ENCODE measurements at places on chromosomes 4 and X.

DNA sequence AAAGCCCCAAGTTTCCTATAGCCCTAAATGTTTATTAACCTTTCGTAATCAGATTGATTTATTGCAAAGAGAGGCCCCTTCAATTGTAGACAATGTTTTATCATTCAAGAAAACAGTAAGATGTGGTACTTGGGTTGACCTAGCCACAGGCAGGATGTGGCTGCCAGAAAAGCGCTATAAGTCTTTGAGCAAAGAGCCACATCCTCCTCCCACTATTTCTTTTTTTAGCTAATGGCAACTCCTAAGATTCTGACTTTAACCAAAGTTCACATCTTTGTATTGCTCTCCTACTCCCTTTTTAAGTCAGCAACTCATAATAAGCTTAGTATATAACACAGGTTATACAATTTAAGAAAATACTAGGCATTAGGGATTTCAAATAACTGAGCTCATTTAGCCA lies 70.7 kb upstream of the PPP3CA start:
- peak; percentile 39 for DNase-seq

DNA sequence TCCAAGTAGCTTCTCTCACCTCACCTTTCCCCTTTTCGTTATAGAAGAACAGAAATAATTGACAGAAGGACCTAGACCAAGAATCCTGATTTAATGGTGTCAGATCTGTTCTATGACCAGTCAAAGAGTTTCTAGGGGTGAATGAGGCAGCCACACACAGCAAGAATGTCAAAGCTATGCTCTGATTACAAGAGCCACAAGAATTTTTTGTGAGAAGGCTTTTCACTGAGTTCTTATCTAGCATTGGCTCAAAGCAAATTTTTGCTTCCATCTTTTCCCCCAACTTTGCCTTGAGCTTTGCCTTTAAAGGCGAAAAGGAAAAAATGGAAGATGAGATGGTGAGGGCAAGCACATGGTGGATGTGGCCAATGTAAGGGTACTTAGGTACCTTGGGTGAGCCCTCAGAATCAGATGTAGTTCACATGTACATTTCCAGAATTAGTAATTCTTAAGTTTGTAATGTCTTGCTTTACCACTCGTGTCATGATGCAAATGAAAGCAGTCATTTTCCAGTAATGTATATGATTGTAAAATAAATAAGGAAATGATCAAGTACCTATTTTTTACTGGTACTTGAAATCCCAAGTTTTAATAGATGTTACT lies 23.5 kb downstream of the FMR1 start:
- no peak for DNase-seq

DNA sequence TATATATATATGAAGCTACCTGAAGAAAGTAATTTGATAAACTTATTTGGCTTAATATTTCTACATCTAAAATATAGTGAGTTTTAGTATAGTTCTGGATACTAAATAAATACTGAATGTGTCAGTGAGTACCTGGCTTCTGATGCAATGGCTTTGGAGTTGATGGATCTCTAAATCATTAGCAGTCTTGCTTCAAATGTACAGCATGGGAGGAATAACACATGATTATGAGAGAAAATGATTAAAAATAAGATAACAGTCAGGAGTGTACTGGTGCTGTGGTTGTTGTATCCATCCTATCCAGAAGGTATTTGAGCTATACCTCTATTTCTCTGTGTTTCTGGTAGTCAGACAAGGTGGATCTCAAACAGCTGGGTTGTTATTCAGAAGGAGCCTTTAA lies 641.3 kb downstream of the TRAM1L1 start:
- DNase-seq = no peak

DNA sequence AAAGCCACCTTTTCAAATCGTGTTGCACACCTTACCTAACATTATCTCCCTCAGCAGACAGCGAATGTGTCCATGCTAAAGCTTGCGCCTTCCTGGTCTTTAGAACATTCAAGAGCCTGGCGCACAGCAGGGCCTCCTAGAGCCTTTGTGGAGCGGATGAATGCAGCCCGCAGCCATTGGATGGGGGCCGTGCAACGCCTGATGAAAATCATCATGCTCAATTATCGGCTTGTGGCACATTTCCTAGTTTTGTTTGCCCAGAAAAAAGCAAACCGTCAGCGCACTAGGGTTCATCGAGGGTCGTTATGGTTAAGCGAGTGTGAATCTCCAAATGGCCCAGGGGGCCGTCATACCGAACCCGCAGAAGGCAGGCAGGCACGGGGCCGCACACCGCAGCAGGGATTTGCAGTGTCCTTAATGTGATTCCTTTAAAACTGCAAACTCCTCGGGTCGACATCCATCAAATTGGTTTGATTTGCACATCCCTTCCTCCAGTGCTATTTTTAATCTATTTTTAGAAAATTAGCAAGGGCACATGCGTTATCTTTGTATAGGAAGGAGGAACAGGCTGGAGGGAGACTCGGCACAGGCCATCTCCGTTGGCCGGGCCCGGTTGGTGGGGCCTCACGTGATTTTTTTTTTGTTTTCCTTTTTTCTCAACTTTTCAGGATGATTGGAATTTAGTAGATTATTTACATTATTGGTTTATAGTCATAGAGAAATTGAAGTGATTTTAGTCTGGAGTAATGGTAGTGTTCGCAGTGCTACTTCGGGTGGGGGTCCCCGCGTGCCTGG lies 53.1 kb downstream of the ABLIM2 start:
- DNase-seq = no peak

DNA sequence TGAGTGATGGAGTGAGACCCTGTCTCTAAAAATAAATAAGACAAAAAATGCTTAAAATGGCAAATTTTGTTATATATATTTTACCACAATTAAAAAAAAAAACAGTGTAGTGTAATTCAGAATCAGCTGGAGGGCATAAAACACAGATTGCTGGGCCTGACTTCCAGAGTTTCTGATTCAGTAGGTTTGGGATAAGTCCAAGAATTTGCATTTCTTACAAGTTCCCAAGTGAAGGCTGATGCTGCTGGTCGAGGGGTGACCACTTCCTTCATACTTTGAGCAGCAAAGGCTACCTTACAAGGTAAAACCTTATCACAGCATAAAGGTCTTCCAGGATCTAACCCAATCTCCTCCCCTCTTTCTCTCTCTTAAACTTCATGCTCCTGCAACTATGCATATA lies 40.7 kb downstream of the KLHL8 start:
- DNase-seq = no peak
